Fibroblast of mammary gland (primary cell): ENCODE measurements at places on chromosomes 5 and 9.

DNA sequence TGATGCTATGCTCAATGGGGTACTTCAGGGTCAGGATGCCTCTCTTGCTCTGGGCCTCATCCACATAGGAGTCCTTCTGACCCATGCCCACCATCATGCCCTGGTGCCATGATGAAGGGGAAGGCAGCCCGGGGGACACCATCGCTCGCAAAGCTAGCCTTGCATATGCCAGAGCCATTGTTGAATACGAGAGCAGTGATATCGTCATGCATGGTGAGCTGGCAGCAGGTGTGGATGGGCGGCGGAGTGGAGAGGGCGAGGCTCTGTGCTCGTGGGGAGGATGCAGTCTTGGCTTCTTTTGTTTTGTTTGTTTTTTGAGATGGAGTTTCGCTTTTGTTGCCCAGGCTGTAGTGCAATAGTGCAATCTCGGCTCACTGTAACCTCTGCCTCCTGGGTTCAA is 17.2 kb upstream of the SPZ1 start:
- no peak for DNase-seq

DNA sequence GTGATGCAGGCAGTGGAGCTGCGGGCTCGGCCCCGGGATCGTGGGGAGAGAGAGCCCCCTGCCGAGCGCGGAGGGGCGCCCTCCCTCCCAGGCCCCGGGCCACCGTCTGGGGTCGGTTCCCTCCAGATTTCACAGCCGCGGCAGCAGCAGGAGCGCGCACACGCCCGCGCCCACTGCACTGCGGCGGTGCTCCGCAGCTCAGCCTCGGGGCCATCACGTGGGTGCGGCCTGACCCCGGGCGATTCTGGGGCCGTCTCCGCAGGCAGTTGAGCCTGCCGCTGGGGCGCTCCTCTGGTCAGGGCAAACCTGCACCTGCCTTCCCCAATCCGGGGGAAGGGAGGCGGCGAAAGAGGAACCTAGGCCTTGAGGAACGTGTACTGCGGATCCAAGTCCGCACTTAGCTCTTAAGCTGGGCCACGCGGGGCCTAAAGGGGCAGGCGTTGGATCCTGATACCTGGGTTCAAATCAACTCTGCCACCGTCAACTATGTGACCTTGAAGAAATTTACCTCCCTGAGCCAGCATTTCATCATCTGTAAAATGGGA is 9.4 kb upstream of the DELE1 start:
- DNase-seq: no peak

DNA sequence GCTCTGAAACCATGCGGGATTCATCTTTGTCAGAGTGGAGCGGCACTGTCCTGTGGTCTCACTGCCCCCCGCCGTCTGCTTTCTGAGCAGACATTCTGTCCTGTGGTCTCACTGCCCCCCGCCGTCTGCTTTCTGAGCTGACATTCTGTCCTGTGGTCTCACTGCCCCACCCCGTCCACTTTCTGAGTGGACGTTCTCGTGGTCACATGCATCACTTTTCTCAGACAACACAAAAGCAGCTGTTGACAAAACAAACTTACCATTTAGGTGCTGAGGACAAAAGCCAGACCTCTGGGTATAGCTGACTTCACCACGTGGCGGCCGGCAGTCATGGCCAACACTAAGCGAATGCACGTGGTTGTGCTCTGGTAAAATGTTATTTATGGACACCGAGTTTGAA is 2.8 kb downstream of the LRRC14B start:
- no peak for DNase-seq

GRCh38 chr5:64384765-64385164 is 121.0 kb upstream of the RGS7BP start:
- DNase-seq: peak; percentile 3

- DNase-seq: no peak
These were observed 29.6 kb downstream of the LHX2 start for GRCh38 chr9:124040935-124041816.

GRCh38 chr5:156178117-156178516 is 148.8 kb upstream of the SGCD start:
- peak; percentile 3 for DNase-seq

DNA sequence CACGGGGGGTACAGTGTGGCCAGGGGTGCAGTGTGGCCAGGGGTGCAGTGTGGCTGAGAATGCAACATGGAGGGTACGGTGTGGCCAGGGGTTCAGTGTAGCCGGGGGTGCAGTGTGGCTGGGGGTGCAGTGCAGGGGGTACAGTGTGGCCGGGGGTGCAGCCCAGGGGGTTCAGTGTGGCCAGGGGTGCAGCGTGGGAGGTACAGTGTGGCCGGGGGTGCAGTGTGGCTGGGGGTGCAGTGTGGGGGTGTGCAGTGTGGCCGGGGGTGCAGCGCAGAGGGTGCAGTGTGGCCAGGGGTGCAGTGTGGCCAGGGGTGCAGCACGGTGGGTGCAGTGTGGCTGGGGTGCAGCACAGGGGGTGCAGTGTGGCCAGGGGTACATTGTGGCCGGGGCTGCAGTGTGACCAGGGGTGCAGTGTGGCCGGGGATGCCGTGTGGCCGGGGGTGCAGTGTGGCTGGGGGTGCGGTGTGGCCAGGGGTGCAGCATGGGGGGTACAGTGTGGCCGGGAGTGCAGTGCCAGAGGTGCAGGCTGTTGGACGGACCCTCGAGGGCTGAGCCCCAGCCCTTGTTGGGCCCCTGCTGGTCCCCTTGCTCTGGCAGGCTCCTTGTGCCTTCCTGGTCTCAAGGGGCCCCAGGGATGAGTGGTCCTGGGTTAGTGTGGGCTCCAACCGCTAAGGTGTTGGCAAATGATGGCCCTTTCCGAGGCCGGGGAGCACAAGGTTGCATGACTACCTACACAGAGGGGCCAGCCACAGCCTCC is 17.9 kb downstream of the TPPP start:
- no peak for DNase-seq

DNA sequence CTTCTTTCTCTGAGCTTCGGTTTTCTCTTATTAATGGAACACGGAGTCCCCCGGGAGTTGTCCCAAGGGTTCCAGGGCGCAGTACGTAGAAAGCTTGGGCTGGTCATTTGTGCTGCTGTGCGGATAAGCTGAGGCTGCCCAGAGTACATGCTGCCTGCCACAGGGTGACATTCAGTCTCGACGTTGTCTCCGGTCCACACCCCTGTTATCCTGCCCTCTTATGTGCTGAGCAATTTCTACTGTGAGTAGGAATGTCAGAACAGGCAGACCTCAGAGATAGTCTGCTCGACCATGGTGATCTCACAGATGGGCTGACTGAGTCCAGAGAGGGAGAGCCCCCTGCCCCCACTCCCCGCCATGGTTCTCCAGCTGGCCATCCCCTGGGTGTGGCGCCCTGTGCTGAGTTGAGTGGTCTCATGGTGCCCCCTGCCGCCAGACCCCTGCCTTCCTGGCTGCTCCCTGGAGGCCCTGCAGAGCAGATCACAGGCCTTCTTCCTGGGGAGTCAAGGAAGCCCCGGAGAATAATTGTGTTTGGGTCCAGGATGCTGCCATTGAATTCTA is 124.0 kb downstream of the RGS3 start:
- peak; percentile 36 for DNase-seq

- peak; percentile 42 for DNase-seq
These were observed 69.3 kb downstream of the OLFM1 start for GRCh38 chr9:135156525-135157510.

GRCh38 chr9:94901019-94901363 is 174.5 kb downstream of the AOPEP start:
- DNase-seq: no peak

- peak; percentile 67 for DNase-seq
These were observed 140.2 kb upstream of the TRIM32 start for GRCh38 chr9:116546711-116547581.

- peak; percentile 72 for DNase-seq
These were observed 29.9 kb downstream of the EXOC3 start for GRCh38 chr5:472656-473550.

- peak; percentile 4 for DNase-seq
These were observed 72.1 kb upstream of the SREK1 start for GRCh38 chr5:66072031-66072430.

DNA sequence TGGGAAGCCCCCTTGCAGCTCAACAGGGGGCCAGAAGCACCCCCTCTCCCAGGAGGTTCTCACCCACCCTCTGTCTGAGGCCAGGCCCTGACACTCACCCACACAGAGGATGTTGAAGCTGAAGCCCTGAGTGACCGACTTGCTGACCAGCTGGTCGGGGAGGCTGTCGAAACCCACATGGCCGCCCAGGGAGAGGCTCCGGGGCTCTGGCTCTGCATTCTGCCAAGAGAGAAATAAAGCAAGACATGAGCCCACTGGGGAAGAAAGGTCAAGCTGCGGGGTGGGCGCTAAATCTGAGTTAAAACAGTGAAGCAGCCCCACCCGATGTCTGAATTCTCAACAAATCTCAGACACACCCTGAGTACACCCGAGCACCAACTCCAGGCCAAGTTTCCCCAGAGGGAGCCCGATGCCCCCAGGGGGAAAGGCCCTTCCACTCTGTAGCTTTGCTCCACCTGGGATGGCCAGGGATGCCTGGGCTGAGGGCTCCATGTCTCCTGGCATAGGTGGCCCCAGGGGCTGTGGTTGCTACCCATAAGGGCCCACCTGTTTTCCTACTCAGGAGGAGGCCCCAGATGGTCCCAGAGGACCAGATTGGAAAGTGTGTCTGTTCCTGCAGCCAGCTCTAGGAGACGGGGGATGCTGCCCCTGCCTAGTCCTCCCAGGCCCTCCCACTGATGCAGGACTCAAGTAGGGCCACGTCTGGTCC is 11.6 kb downstream of the SEPTIN8 start:
- DNase-seq: no peak

GRCh38 chr9:129455151-129455995 is 165.5 kb downstream of the C9orf50 start:
- no peak for DNase-seq

GRCh38 chr5:139761501-139761900 is 34.1 kb upstream of the PSD2 start:
- DNase-seq: no peak

DNA sequence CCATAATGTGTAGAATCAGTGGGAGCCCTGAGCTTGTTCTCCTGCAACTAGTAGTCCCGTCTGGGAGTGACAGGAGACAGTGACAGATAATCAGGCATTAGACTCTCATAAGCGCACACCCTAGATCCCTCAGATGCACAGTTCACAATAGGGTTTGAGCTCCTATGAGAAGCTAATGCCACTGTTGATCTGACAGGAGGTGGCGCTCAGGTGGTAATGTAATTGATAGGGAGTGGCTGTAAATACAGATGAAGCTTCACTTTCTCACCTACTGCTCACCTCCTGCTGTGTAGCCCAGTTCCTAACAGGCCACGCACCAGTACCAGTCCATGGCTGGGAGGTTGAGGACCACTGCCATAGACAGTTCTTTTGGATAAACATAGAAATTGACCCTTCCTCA is 188.7 kb downstream of the ROR2 start:
- no peak for DNase-seq

GRCh38 chr9:13158986-13159385 is 120.5 kb downstream of the MPDZ start:
- no peak for DNase-seq
